Left renal pelvis (tissue), 4 donors: ENCODE measurements at places on chromosomes 13 and 19.

GRCh38 chr13:63433546-63434150 lies 2018.0 kb upstream of the PCDH20 start:
- no peak for DNase-seq

GRCh38 chr19:47742634-47743033 lies 2.7 kb upstream of the NOP53 start:
- no peak for DNase-seq

- DNase-seq = no peak
Observed at GRCh38 chr19:14078411-14078810, 5.8 kb downstream of the MISP3 start.

DNA sequence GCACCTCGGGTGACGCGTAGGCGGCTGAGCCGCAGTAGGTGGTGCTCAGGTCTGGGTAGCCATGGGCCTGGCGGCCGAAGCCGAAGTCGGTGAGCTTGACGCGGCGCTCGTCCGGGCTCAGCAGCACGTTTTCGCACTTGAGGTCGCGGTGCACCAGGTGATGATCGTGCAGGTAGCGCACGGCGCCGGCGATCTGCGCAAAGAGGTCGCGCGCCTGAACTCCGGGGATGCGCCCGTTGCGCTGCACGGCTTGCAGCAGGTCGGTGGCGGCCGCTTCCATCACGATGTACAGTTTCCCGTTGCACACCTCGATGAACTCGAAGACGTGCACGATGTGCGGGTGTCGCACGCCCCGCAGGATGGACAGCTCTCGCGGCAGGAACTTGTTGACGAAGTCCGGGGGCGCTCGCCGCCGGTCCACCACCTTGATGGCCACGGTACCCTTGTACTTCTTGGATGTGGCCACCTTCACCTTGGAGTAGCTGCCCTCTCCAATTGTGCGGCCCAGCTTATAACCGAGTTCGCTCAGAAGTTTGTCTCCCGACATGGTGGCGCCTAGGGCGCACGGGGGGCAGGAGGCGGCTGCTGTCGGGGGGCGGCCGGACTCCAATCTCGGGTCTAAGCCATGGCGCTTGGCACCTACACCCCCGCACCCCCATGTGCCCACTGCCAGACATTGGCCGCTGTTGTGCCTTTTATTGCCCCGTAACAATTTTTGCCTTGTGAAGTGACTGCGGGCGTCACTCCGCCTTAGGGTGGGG lies at the start of gene TSSK6:
TSS of gene TSSK6 (minus strand) at position 668 of the 761 bp plus-strand sequence. CDS start at position 547, 121 bp downstream.
- no peak for DNase-seq

DNA sequence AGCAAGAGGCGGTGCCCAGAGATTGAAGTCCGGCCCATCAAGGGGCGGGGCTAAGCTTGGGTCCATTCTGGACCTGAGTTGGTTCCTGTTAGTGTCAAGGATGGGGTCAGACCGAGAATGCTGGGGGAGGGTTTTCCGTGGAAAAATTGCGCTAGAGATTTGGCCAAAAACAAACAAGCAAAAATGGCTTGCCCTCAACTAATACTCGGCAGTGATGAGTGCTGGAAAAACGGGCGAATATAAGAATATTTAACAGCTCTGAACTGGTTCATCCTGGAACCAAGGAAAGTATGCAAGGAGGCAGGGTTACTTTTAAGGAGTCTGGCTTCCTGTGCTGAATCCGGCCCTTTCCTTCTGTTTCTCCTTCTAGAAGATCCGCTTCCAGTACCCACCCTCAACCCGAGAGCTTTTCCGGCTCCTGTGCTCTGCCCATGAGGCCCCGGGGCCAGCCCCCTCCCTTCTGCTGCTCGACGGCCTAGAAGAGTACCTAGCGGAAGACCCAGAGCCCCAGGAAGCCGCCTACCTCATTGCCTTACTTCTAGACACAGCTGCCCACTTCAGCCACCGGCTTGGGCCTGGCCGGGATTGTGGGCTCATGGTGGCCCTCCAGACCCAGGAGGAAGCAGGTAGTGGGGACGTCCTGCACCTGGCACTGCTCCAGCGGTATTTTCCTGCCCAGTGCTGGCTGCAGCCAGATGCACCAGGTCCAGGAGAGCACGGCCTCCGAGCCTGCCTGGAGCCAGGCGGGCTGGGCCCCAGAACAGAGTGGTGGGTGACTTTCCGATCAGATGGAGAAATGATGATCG lies 880 bp downstream of the SWSAP1 start:
- DNase-seq = no peak

DNA sequence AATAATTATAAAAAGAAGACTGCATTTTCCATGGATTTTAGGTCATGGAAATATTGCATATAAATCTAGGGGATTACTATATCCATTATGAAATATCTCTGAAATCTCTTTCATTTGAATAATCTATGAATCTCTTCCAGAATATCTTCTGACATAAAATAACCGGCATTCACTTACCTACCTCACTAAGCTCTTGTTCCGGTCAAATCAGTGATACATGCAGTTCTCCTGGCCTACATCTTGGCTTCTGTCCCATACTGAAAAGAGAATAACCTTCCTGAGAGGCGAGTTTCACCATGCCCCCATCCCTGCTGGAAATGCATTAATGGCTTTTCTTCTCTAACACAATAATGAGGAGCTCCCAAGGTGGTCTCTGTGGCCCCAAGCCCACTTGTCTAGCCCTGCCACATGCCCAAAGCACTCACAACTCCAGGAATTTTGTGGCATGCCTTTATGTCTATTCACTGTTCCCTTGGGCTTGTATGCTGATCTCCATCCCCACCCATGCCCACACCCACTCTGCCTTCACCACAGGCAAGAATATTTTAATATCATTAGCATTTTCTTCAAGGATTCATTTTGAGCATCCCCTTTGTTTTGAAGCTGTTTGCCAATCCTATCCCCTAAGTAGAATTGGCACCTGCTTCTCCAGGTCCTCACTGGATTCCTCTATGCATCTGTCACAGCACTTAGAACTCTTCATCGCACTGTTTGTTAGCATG lies 401.6 kb downstream of the COG6 start:
- DNase-seq = no peak

DNA sequence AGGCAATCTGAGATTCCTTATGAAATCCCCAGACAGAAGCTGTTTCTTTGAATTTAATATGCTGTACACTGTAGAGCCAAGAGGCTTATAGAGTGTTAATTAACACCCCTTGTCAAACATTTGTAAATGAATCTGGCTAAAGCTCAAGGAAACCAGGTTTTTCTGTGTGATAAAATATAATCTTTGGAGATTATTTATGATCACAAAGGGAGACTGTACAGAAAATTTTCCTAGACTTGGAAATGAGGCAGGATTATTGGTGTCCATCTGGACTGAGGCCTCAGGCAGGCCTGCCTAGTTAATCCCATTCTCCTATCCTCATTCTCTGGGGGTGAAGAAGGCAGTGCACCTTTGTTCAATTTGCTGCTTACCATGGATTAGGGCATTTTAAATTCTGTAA lies 17.8 kb downstream of the KL start:
- DNase-seq = no peak
